ENCODE measurements at places on chromosomes 12 and 14.

GRCh38 chr14:75456069-75456996 is 28.5 kb downstream of the JDP2 start:
- DNase-seq: no peak

DNA sequence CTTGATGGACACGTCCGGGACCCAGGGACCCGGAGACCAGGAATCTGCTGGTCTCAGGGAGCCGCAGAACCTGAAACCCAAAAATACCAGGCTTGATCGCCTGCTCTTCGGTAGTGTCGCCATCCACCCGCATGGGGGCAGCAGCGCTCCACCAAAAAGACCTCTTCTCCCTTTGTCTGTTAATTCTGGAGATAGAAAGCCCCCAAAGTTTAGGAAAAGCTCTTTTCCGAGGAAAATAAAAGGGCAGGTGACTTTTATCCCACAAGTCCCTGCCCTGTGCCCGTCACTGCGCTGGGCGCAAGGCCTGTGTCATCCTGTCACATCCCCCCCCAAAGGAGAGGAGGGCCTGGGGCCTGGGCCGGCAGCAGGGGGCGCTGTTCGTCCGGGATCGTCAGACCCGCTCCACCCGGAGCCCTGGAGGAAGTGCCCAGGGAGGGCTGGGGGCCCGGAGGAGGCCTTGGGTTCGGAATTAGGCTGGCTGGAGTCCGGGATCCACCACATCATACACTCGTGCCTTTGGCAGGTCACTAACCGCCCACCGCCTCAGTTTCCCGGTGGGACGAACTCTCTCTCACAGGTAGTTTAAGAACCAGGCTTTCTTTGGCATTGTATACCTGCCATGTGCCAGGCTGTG is 31.9 kb downstream of the DAD1 start:
- peak; percentile 83 for DNase-seq

- DNase-seq: no peak
These were observed 30.9 kb upstream of the IRF2BPL start for GRCh38 chr14:77059276-77059915.

- DNase-seq: no peak
These were observed 239.6 kb upstream of the PLEKHG7 start for GRCh38 chr12:92463171-92463570.

GRCh38 chr12:53947743-53948142 is 7.0 kb upstream of the HOXC12 start:
- DNase-seq: no peak
